ENCODE measurements at places on chromosomes 4 and X.

- DNase-seq: peak; percentile 35
Observed at GRCh38 chrX:111352424-111352823, 59.6 kb downstream of the DCX start.

DNA sequence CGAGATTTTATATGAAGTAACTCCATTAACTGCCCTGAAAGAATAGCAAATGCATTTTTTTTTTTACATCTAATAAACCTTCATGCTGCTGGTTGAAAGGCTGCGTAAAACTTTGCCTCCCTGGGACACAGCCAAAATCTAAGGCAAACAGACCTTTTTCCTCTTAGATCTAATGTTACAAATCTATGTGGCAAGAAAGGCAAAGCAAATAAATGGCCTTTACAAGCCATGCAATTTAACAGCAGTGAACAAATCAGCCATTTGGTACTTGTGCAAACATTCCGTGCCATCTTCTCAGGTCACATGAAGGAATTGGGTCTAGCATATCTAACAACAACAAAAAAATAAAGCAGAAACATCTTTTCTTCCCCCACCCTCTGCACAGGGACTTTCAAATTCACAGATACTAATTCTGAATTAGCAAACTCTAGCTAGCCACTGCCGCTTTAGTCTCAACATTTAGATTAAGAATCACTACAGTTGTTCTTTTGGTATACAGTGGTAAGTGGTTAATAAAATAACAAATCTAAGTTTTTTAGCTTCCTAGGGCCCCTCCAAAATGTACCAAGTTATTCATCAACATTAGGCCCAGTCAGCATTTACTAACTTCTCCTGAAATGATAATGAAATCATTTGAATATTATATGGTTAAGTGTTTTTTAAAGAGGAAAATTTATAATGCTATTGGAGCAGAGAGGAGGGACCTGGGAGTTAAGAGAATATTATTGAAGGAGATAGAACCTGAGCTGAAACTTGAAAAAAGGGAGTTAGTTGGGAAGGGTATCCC lies 593.8 kb downstream of the SMARCA1 start:
- no peak for DNase-seq

DNA sequence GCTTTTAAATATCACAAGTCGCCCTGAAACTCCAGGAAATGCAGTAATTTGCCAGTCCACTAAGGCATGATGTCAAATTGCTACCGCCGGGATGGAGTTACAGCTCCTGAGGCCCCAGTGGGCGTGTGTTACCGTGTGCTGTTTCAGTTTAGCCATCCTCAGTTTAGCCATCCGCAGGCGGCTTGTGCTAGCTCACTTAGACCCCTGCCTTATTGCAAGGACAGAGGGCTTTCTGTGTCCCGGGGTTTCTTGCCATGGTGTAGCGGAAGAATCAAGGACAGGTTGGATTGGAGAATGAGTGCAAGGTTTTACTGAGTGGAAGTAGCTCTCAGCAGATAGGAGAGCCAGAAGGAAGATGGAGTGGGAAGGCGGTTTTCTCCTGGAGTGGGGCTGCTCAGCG lies 33.8 kb upstream of the LRBA start:
- DNase-seq: no peak

- peak; percentile 90 for DNase-seq
Observed at GRCh38 chr4:138910914-138911336, 104.7 kb upstream of the NOCT start.

DNA sequence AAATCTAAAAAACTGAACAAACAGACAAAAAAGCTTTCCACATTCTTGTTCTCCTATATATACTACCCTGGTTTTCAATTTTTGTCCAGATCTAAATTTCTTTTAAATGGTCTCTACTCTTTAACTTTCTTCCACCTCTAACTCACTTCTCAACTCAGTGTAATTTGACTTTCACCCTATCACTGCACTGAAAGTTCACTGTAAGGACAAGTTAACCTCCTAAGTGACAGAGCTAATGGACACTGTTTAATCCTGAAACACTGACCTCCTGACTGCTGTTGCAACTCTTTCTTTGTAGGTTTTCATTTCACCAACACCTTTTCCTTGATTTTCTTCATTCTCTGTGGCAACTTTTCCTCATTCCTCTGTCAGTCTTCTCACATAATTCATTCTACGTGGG lies 50.0 kb downstream of the ATOH1 start:
- no peak for DNase-seq

DNA sequence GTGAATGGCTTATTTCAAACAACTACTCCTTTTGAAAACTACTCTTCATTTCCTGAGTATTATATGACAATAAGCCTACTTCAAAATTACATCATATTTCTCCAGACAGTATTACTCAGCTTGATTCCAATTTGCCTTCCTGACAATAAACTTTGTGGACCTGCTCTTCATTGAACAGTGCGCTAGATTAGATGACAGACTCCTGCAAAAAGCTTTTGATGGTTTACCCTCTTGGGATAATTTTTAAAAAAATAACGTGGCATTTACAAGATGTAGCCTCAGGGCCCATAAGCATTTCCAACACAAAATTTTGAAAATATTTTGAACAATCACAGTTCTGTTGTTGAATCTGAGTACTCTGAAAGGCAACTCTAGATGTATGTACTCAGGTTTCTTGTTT lies 25.9 kb downstream of the MGAT4D start:
- DNase-seq: no peak

GRCh38 chr4:23166407-23166806 lies 473.7 kb downstream of the GBA3 start:
- DNase-seq: no peak

DNA sequence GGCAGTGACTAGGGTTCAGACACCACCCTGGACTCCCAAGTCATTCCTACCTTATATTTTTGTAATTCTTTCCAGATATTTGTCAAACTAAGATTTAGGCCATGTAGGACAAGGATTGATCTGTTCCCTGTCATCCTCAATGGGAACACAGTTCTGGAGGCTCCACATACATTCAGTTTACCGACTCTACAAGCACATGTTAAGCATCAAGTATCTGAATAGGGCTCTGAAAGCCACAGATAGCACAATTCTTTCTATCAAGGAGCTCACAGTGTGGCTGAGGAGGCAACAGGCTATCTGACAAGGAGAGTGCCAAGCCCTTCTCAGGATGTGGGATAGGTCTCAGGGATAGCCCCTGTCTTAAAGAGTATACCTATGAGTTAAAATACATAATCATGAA lies 37.0 kb upstream of the CXCL8 start:
- no peak for DNase-seq

- DNase-seq: peak; percentile 44
Observed at GRCh38 chrX:103774070-103774642, 2.5 kb upstream of the PLP1 start.
